Fibroblast of skin of left biceps (primary cell): ENCODE measurements at places on chromosomes 16 and 17.

- no peak for DNase-seq
These were observed 60.9 kb downstream of the SPAG9 start for GRCh38 chr17:51059781-51060180.

GRCh38 chr16:5790512-5790911 lies 692.9 kb upstream of the EEF2KMT start:
- DNase-seq, result no peak

GRCh38 chr17:61574542-61575351 lies 16.3 kb downstream of the NACA2 start:
- no peak for DNase-seq

- no peak for DNase-seq
These were observed 29.1 kb downstream of the HS3ST3B1 start for GRCh38 chr17:14329900-14330491.

GRCh38 chr16:88681084-88681680 lies 5.1 kb downstream of the SNAI3 start:
- DNase-seq, result no peak

DNA sequence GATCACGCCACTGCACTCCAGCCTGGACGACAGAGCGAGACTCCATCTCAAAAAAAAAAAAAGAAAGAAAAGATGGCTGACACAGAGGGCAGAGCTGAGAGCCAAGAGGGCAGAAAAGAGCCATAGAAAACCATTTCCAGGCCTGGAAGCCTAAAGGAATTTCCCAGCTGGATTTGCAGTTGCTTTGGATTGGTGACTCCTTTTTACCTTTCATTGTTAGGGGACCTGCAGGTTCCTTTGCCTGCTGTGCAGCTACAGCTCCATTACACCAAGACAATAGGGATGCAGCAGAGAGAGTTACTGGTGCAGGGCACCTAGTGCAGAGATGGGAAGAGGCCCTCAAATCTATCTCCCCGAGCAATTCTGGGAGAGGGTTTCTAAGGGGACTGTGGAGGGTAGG lies 18.4 kb downstream of the ZNF668 start:
- DNase-seq, result no peak

DNA sequence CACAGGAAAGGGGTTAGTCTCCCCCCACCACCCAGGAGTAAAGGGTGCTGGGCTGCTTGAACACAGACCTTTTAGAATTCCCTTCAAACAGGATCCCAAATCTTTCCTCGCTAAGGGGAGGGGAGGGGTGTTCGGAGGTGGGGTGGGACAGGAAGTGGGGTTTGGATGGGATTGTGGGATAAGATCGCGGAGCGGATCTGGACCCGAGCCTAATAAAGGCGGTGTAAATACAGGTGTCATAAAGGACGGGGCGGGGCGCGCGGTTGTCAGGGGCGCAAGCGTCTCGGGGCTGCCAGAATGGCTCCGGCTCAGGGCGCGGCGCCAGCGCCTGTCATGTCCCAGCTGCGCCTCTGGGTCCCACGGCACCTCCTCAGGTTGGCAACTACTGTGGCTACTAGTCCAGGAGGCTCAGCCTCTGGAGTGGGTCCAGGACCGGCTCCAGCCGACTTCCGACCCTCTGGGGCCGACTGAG lies 59.8 kb upstream of the FBXO47 start:
- DNase-seq, result no peak
